Inflammatory macrophage treated with lipopolysaccharide for 4 hours (primary cell): ENCODE measurements at places on chromosomes 6 and 20.
A peak's percentile ranks its signal among the peaks of the same experiment; 100 is the strongest.

DNA sequence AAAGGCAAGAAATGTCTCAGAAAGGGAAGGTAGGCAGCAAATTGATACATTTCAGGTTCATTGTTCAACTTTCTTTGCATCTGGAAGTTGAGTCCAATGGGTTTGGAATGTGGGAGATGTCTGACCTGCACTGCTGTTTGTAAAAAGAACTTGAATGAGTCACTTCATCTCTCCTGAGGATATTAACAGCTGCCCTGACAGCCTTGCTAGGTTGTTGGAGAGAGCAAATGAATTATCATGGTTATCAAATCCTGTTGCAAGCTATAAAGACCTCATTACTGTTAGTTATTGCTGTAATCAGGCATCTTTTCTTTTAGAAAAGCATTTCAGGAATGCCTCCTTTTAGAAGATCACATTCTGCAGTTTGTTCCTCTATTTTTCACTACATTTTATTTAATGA is 23.0 kb upstream of the FLRT3 start:
- DNase-seq: no peak

DNA sequence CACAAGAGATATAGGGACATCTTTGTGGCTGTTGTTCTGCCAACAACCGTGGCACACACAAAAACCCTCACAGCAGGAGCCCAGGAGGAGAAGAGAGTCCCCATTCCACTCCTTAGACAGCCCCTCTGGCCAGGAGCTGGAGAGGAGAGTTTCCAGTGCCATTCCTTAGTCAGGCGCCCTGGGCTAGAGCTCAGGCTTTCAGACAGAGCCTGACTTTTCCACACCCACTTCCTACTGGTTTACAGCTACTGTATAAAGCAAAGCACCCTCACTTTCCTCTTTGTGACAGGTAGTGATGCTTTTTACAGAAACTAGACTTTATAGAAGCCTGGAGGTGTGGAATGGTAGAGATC is 145.9 kb downstream of the SYCP2 start:
- DNase-seq: no peak

DNA sequence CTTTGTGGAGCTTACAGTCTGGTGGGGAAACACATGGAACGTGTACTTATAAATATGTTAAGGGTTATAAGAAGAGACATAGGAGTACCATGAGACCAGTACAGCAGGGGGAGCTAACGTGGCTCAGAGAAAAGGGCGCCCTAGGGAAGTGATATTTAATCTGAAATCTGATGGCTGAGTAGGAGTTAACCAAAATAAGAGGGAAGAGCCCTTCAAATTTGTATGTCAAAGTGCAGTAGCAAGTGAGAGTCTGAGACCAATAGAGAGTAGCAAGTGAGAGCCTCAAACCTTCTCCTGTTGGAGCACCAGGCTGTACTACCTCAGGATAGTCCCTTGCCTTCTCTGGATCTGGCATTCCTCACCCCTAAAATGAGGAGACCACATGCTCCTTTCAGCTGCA is 6.1 kb upstream of the PKIG start:
- peak; percentile 81 for DNase-seq

GRCh38 chr6:16486661-16487060 is 248.3 kb downstream of the GMPR start:
- no peak for DNase-seq

DNA sequence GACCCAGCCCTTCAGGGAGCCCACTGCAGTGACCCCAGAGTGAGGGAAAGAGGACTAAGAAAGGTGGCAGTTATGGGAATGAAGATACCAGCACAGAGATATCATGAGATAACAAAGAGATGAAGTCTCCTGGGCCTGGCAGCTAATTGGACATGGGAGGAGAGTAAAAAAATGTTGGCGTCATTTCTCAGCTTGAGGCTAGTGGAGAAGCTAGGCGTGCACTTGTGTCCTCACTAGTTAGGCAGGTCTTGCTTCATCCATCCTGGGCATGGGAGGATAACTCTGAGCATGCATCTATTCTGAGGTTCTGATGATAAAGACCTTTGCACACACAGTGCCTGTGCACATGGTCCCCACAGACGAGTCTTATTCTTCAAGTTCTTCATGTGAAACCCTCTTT is 4.1 kb upstream of the GFOD1 start:
- no peak for DNase-seq

GRCh38 chr20:37231947-37232630 is 29.5 kb downstream of the GHRH start:
- no peak for DNase-seq

- no peak for DNase-seq
Observed at GRCh38 chr6:44942798-44943197, 385.3 kb upstream of the RUNX2 start.

- DNase-seq: peak; percentile 21
Observed at GRCh38 chr6:129510950-129511349, 199.0 kb downstream of the ARHGAP18 start.
